ENCODE measurements at places on chromosomes 1 and 21. TPM values are rescaled to one million over a fixed set of nuclear protein-coding genes. Genes with fewer than 3 reads are reported as not detected.

Gene LRRC7
- 0.07 TPM for total RNA-seq

Gene TNFAIP8L2
- not detected for total RNA-seq

Gene FOXE3
- total RNA-seq: not detected

Gene CELA2B
- not detected for total RNA-seq

Gene KLF17
- total RNA-seq: not detected

Gene PRR9
- total RNA-seq: 2.1 TPM

Gene RHD
- total RNA-seq: not detected

Gene SLC30A7
- 37.6 TPM for total RNA-seq

Gene PPM1J
- total RNA-seq: 2.8 TPM

Gene USP1
- total RNA-seq: 26.3 TPM

Gene TRABD2B
- 1.1 TPM for total RNA-seq

Gene TACSTD2
- 178 TPM for total RNA-seq

Gene ZNF683
- not detected for total RNA-seq

Gene NCF2
- total RNA-seq: 63.9 TPM

Gene CTSK
- total RNA-seq: 3.6 TPM

Gene SUSD4
- total RNA-seq: 1.1 TPM

Gene F3
- 460 TPM for total RNA-seq

Gene OR2T5
- total RNA-seq: not detected

Gene PGLYRP4
- total RNA-seq: 4.0 TPM

Gene EFNA1
- 73.1 TPM for total RNA-seq

Gene MPL
- not detected for total RNA-seq

Gene RPL11
- 1,078 TPM for total RNA-seq

Gene DYNLT4
- total RNA-seq: 0.14 TPM

Gene HSF2BP
- 8.5 TPM for total RNA-seq

Gene SLFNL1
- total RNA-seq: 0.21 TPM

Gene ADAM30
- not detected for total RNA-seq

Gene RGS21
- not detected for total RNA-seq

Gene DMRTA2
- 14.2 TPM for total RNA-seq

All from nasal cavity respiratory epithelium epithelial cell of viscerocranial mucosa (primary cell).